Activated CD4-positive, alpha-beta T cell treated with anti-CD3 and anti-CD28 coated beads for 1 hour (primary cell): ENCODE measurements at places on chromosomes 12 and 14.

DNA sequence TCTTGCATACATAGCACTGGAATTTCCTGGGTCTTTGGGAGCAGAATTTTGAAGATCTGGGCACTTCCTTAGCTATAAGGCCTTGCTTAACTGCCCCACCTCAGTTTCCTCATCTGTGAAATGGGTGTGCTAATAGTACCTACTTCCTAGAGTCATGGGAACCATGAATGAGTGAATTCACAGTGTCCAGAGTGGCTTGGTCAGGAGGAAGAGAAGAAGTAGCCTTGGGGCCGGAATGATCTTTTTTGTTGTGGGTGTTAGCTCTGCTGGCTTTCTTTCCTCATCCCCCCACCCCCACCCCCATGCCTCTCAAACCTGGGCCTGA lies 2.4 kb downstream of the SH2B3 start:
- no peak for DNase-seq

- no peak for DNase-seq
Observed at GRCh38 chr12:116880817-116881324, 370 bp downstream of the HRK start.

- DNase-seq = no peak
Observed at GRCh38 chr12:105322070-105322469, 8.4 kb upstream of the C12orf75 start.

DNA sequence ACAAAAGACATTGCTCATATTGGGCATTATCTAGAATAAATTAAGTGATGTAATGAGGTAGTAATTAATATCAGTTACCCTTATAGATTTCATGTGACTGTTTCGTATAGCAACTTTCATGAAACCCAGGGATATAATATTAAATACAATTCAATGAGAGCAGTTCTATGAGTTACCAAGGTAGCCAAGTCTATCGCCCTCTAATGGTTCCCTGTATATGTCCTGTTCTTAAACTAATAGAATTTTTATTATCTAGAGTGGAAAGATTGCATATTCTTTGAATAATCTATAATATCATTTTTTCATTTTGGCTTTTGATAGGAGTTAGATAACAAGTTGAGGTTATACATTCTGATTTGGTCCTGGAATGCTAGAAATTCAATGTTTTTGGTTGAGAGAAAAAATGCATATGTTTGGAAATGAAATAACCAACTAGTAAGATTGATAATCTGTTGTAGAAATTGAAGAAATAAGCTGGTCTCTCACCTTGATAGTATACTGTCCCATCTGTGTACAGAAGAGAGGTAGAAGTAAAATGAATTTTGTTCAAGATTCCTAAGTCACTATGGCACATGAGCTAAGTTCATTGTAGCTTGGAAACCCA lies 59.7 kb downstream of the SCFD1 start:
- DNase-seq = no peak

DNA sequence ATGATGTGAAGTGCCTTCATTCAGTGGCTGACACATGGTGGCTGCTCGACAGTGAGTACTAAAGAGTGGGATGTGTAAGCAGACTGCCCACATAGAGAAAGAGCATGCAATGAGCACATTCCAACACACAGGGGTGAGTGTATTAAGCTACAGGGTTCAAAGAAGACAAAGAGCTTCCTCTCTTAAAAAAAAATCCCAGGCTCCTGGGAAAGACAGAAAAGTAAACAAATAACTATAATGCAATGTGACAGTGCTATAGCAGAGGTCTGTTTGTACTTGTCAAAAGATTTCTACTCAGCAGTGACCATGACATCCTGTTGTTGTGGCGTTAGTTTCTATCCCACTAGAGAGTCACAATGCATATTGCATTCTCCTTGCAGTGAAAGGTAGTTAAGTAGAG lies 12.4 kb upstream of the PCNX1 start:
- DNase-seq = no peak

- DNase-seq = no peak
Observed at GRCh38 chr14:93475471-93475870, 44.7 kb downstream of the UNC79 start.

DNA sequence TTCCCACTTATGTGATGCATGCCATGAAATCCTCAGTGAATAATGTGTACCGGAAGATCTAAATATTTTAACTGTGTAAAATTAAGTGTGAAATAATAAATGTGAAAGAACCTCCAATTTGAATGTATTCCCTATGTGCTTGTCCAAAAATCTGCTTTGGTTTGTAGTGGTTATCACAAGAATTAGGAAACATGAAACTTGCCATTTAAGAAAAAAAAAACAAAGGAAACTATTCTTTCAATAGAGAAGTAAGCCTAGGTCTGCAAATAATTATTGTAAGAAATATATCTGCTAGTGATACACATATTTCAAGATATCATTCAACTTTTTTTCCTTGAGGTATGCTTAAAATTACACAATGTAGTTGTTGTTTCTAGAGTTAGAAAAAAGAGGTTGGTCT lies 500.4 kb downstream of the SLC6A15 start:
- DNase-seq = no peak

- DNase-seq = no peak
Observed at GRCh38 chr12:65590318-65590717, 234.0 kb upstream of the HMGA2 start.

DNA sequence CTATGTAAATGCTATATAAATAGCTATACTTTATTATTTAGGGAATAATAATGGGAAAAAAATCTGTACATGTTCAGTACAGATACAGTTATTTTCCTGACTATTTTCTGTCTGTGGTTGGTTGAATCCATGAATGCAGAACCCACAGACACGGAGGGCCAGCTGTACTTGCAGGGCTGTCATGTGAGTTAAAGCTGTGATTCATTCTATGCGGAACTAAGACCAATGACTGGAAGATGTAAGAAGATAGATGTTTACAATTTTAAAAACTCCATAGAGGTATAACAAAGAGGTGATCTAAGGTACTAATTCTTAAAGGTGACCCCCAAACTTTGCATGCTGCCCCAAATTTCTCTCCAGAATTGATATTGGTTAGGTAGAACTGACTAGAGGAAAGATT lies 14.6 kb downstream of the PCNX4 start:
- no peak for DNase-seq

DNA sequence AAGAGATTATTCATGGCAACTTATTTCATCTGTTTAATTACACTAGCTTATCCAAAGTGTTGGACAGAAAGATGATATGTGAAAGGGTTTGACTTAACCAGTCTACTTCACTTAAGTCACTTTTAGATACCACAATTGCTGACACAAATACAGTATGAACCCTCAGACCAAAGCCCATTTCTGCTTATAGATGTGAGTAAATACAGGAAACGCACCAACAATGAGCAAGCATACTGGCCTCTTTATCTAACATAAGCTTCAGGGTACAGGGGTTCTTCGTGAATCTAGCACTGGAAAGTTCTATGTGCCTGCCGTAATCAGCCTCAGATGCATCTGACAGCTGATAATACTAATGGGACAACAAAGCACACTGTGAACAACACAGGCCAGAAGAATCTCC lies 209.6 kb downstream of the MED13L start:
- DNase-seq = no peak

GRCh38 chr14:68236582-68237458 lies 417.2 kb downstream of the RAD51B start:
- DNase-seq = no peak

DNA sequence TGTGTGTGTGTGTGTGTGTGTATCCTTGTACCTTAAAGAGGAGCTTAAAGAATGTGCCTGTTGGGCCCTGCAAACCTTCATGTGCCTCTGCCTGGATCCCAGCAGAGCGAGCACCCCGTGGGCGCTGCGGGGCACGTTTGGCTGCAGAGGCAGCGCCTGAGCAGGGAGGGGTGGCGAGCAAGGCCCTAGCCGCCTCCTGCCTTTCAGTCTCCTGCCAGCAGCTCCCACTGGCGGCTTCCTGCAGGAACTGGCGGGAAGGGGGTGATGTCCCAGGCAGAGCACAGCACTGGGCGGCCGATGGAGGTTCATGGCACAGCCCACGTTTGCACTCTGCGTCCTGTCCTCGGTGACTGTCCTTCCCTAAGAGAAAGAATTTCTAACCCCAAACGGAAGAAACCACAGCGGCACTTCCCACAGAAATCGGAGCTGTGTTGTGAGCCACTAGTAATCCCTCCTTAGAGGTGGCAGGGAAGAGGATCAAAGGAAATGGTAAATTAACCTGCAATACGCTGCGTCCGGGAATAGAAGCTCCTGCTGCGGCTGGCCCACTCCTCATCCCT lies 19.8 kb downstream of the ZBTB42 start:
- DNase-seq = no peak

DNA sequence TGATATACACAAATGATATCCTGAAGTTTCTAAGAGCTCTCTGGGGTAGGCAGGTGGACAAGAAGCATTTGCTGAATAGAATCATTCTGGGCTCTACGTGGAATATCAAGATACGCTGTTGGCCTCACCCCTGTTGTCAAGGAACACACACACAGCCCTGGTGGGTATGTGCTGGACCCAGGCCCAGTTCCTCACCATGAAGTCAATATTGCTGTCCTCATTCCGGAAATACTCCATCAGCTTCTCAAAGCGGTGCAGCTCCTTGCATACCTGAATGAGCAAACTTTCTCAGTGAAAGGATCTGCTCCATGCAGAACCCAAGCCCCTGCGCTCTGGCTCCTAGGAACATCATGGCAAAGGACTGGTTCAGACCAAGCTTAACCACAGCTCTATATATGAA lies 31.4 kb downstream of the PRPF40B start:
- DNase-seq = no peak

DNA sequence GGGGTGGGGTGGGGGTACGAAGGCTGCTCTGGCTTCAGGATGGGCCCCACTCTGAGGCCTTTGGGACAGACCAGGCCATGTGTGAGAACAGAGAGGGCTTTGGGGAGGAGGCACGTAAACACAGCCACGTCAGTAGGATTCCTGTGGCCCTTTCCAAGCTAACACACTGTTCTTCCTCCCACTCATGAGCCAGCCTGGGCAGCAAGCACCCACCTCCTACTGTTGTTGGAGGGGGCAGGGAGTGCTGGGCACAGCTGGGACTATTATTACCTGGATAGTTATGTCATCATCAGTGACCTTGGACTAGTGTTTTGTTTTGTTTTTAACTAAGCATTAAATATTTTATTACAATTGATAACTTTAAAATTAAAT lies 5.3 kb downstream of the CHGA start:
- DNase-seq = no peak

DNA sequence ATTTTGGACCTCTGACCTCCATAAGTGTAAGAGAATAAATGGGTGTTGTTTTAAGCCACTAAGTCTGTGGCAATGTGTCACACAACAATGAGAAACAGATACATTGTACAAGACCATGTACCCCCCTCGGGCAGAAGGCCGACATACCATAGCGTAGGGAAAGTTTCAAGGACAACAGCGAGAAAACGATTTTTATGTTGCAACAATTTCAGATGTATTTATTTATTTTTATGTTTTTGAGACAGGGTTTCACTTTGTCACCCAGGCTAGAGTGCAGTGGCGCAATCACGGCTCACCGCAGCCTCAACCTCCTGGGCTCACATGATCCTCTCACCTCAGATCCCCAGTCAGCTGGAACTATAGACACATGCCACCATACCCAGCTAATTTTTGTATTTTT lies 136.4 kb upstream of the NCOR2 start:
- no peak for DNase-seq

DNA sequence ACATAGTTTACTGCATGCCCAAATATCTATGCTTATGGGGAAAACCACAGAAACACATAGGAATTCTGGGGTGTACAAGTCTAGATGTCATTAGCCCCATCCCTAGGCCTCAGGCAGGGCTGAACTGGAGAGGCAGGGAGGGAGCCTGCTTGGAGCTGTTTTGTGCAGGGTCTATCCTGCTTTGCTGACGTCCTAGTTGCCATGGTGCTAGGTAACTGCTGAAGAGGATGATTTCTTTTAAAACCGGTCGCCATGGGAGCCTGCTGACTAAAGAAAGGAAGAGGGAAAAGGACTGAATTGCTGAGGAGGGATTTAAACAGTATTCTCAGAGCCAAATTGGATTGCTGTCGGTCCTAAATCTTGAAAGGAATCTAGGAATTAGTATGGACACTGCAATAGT lies 10.7 kb downstream of the GPR19 start:
- no peak for DNase-seq

DNA sequence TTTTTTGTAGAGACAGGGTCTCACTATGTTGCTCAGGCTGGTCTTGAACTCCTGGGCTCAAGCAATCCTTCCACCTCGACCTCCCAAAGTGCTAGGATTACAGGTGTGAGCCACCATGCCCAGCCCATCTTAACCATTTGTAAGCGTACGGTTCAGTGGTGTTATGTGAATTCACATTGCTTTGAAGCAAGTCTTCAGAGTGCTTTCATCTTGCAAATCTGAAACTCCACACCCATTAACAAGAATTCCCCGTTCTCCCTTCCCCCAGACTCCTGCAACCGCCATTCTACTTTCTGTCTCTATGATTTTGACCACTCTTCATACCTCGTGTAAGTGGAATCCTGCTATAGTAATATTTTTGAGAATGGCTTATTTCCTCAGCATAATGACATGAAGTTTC lies 24.9 kb upstream of the BICDL1 start:
- no peak for DNase-seq

GRCh38 chr12:68913682-68914081 lies 19.3 kb downstream of the CPM start:
- DNase-seq = no peak

GRCh38 chr12:117580718-117581062 lies 219.3 kb upstream of the NOS1 start:
- no peak for DNase-seq

DNA sequence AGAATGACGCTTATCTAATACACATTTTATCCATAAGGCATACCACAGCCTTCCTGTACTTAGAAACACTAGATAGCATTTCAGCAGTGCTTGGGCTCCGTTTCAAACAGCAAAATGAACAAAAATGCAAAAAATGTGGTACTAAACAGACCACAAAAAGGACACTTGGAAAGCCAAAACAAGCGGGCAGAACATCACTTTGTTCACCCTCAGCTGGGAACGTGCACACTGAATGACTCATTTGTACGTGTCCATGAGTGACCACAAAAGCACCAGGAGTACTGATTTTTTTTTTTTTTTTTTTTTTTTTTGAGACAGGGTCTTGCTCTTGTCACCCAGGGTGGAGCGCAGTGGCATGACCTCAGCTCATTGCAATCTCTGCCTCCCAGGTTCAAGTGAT lies 8.9 kb upstream of the FOXN3 start:
- no peak for DNase-seq

- DNase-seq = no peak
Observed at GRCh38 chr12:109221277-109221931, 87.7 kb downstream of the FOXN4 start.

DNA sequence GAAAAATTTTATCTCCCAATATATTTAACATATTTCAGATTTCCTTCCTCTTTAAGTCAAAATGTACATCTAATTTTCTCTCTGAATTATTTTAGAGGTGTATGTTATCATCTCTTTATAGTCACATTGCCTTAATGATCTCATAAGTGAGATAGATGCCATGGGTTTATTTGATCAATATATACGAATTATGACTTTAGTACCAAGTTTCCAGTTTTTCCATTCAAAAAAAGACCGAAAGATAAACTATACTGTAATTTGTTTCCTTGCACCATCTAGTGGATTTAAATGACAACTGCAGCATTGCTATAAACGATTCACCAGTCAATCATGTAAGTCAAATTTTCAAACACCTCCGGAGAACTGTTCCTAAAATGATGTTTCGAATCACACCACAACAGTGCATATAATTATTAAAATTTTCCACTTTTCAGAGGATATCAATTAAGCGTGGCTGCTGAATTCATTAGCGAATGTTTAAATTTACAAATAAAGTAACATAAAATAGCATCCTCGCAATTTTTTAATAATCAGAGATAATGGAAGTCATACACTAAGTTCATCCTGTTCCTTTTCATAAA lies 419 bp upstream of the ATXN7L3B start:
- DNase-seq = no peak

GRCh38 chr14:56340932-56341331 lies 222.7 kb downstream of the PELI2 start:
- no peak for DNase-seq

GRCh38 chr12:68474467-68475204 lies 136.1 kb upstream of the RAP1B start:
- no peak for DNase-seq
